Naive B cell (primary cell): ENCODE measurements at places on chromosomes 11 and 22.

DNA sequence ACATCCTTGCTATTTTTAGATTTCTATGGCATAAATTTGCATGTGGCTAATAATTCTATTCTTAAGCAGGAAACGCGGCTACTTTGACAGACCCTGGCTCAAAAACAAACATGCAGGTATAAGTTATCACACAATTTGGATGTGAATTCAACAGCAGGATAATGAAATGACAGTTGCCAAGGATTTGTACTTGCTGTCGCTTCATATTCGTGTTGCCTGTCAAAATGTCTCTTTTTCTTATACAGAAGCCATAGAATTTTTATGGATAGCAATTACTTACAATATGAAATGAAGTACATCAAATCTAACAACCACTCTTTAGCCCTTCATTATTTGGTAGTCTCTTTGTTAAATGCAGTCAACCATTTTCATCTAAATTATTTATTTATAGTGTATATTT, 46.4 kb downstream of the DCDC1 start:
- DNase-seq = no peak

DNA sequence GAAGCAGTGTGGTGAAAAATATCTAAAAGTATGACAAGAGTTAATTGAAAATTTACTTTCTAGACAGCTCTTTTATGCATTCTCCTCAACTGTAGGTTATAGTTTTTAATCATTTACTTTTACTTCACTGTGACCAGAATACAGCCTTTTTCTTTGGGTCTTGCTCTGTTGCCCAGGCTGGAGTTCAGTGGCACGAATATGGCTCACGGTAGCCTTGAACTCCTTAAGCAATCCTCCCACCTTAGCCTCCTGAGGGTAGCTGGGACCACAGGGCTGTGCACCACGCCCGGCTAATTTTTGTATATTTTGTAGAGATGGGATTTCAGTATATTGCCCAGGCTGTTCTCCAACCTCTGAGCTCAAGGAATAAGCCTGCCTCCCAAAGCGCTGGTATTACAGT, 5.3 kb downstream of the SC5D start:
- no peak for DNase-seq

DNA sequence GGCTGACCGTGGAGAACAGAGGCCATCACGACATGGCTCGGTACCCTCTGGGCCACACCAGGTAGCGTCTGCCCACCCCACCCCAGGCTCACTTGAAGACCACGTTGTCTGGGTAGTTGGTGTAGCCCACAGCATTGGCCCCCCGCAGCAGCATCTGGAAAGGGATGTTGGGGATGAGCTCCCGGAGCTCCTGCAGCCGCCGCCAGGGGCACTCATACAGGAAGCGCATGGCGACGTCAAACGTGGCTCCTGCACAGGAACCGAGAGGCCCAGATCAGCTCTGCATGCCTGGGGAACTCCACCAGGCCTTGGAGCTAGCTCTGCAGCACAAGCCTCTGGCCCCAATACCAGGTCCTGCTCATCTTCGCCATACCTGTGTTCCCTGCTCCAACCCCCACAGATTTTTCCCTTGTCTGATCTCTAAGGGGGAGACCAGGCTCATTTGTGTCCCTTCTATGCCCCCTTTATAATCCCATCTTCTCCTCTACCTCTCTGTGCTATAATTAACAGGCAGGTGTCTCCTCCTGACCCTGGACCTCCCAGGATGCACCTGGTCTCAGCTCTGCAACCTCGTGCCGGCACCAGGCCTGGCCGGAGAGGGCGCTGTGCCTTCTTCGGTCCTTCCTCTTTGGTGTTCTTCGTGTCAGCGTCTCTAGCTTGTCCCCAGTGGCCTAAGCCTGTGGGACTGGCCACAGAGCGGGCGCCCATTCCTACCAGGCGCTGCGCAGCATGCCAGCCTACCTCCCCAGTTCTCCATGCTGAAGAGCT, 5.0 kb upstream of the LRFN4 start:
- no peak for DNase-seq

GRCh38 chr11:115363426-115363825, 140.8 kb downstream of the CADM1 start:
- DNase-seq = no peak

DNA sequence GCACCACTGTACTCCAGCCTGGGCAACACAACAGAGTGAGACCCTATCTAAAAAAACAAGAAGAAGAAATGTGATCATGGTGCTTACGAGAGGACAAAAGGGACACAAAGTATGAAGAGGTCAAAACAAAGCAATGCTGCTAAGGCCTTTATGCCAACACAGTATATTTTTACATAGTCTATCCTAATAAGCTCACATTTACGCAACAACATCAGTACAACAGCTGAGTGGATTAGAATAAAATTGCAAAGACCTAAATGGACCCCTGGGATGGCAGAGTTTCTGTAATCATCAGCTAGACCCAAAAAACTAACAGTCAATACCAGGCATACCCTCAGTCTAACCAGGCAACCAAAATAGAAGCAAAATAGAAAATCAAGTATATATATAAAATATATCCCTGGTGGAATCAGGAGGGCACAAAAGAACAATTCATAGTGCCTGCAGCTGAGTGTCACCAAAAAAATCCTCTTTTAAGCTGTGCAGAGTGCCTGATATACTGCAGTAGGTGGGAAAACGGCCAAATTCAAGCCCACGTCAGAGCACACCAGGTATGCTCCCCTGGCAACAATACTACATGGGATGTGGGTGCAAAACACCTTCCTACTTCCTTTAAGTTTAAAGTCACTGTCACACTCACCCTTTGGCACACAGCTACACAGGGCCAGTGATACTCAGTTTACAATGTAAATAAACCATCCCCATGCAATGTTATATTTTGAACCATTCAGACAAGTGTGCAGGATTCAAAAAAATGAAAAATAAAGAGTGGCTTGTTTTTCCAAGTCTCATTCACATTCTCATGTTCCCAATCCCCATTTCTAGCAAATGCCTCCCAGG, 57.8 kb downstream of the RBFOX2 start:
- DNase-seq = no peak

DNA sequence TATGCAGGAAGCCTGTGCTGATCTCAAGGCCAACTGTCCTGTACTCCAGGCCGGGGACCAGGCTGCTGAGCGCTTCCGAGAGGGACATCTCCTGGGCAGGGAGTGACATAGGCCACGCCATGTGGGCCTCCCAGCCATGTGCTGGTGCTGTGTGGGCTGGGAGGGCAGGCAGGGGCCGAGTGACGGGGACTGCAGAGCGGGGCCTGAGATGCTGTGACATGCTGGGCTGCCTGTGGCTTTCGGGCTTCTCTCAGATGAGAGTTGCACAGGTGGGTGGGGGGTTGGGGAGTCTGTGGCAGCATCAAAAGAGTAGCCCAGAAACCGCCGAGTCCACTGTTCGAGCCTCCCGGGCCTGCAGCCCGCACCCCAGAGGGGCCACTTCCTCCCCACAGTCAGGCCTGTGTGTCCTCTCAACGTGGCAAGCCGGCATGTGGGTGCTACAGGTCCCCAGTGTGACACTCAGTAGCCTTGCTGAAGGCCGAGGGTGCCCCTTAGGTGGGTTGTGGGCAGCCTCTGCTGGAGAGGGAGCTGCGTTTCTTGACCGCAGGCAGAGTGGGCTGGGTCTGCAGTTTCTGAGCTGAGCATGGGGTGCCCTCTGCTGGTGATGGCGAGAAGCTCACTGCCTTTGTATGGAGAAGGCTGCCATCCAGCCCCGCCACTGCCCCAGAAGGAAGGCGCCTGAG, 101.2 kb downstream of the BCR start:
- DNase-seq = peak; percentile 78

DNA sequence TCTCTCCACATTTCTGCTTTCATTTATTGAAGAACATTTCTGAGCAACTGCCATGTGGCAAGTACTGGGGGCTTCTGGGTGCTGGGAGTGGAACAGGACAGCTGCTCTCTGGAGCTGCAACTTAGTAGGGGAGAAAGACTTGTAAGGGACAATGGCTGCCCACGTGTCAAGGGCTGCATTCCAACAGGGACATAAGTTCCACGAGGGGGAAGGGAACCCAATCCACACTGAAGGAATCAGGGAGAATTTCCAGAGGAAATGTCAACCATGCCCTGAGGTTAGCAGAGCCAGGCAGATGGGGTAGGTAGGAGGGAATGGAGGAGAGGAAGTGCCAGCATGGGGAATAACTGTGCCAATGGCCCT, 1.7 kb downstream of the MAPK8IP2 start:
- DNase-seq = no peak

DNA sequence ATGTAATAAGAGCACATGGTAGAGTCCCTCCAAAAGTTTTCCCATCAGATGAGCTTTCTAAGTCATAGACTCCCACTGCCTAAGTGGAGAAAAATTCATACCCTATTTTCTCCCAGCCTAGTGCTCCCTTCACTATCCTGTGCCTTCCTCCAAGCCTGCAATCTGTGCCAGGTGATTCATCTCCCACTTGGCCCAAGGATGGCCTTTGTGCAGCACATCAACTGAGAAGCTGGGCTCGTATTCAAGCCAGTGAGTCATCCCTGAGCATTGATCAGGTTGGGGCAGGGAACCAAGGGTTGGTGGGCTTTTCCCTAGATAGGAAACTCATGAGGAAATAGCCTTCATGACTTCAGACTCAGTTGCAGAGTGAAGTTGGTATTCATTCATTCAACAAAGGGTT, 64.6 kb downstream of the PANX1 start:
- DNase-seq = no peak

- DNase-seq = no peak
Observed at GRCh38 chr22:40665312-40665711, 14.0 kb upstream of the MCHR1 start.

GRCh38 chr11:2318123-2318522, 16.3 kb downstream of the TSPAN32 start:
- DNase-seq = no peak

GRCh38 chr11:73077454-73077853, 64.7 kb downstream of the FCHSD2 start:
- no peak for DNase-seq

DNA sequence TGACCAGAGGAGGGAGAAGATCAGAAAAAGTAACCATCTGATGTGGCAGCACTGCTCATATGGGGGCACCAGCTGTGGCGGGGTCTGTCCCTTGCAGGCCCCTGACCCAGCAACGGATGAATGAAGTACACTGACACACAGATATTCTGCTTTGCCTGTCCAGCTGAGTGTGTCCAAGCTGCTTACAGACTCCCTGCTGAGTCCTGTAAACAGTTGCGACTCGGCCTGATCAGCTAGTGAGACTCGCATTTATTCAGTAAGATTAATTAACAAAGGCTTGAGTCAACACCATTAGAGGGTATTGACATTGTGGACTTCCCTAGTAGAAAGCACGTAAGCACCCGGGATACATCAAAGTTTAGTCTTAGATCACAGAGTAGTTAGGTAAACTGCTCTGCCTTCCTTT, 15.3 kb upstream of the OR10D3 start:
- DNase-seq = no peak

GRCh38 chr22:39481595-39481994, 20.5 kb upstream of the MIEF1 start:
- DNase-seq = no peak

DNA sequence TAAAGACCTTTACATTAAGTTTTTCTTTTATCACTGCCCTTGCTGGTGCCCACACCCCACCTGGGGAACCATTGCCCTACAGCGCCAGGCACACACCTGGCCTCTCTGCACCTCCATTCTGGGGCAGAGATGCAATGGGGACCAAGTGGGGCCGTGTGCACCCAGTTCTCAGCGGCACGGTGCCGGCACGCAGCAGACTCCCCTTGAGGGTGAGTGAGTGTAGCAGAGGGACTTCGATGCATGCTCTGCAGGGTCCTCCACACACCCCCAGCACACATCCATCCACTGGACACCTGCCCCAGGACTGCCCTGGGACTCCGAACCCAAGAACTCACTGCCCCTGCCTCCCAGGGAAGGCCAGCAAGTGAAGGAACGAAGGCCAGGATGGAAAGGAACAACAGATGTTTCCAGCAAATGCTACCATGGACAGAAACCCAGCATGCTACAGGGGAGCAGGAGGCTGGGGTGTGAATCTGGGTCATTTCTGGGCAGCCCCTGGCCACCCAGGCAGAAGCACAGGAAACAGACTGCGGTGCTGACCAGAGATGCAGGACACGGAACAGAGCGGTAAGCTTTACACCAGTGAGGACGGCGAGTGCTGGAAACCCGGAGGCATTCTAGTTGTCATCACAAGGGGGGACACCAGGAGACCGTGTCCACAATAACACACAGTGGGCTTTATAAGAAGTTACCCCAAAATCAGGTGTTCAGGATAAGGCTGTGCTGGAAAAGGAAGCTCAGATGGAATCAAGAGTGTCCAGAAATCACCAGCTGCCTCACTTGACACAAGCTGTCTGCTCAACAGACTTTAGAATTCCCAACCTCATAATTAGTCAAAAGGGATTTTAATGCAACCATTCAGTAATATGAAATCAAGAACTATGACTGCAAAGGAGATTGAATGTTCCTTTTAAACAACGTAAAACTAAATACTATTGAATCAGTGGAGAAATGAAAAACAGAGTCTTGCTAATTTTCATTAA, 32.7 kb upstream of the MOB2 start:
- no peak for DNase-seq

- no peak for DNase-seq
Observed at GRCh38 chr11:29934115-29934638, 82.7 kb downstream of the KCNA4 start.

- no peak for DNase-seq
Observed at GRCh38 chr11:74434528-74434927, 32.8 kb downstream of the KCNE3 start.

DNA sequence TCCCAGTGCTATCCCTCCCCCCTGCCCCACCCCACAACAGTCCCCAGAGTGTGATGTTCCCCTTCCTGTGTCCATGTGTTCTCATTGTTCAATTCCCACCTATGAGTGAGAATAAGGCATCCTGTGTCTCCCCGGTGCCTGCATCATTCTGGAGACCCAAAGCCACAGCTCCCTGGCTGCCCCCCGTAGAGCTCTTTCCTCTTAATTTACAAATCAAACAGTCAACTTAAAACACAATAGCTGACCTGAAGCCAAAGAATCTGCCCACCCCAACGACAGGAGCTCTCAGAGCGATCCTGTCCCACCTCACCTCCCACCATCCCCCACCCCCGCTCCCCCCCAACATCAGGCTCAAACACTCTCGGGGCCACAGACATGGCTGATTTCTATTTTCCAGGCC, 558.3 kb downstream of the BRD1 start:
- no peak for DNase-seq

- no peak for DNase-seq
Observed at GRCh38 chr11:6825231-6825744, 20.2 kb upstream of the OR10A5 start.

DNA sequence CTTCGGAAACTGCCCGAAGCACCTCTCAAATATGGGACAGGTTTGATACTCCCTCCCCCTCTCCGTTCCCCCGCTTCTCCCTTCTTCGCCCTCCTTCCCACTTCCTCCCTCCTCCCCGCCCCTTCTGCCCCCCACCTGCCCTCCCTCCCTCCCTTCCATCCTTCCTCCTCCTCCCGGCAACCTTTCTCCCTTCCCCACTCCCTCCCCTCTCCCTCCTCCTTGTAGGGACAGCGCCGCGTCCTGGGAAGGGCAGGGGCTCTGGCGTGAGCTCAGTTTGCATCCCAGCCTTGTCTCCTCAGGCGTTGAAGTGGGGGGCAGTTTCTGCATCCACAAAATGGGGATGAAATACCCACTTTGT, 6.1 kb upstream of the NFAM1 start:
- no peak for DNase-seq
